Thyroid gland (tissue), 4 donors: ENCODE measurements at places on chromosomes 2 and 18. TPM values are rescaled to one million over a fixed set of nuclear protein-coding genes. Genes with fewer than 3 reads are reported as not detected.

- no peak overlapping the region for H3K4me3 ChIP-seq
- no peaks in the 10 kb centered on the region for H3K27me3 ChIP-seq
- H3K36me3 ChIP-seq = no peaks in the 10 kb centered on the region
These were observed 725.1 kb downstream of the EPHA4 start for GRCh38 chr2:220847006-220847405.

The PPP1R1C gene
- total RNA-seq = not detected

DNA sequence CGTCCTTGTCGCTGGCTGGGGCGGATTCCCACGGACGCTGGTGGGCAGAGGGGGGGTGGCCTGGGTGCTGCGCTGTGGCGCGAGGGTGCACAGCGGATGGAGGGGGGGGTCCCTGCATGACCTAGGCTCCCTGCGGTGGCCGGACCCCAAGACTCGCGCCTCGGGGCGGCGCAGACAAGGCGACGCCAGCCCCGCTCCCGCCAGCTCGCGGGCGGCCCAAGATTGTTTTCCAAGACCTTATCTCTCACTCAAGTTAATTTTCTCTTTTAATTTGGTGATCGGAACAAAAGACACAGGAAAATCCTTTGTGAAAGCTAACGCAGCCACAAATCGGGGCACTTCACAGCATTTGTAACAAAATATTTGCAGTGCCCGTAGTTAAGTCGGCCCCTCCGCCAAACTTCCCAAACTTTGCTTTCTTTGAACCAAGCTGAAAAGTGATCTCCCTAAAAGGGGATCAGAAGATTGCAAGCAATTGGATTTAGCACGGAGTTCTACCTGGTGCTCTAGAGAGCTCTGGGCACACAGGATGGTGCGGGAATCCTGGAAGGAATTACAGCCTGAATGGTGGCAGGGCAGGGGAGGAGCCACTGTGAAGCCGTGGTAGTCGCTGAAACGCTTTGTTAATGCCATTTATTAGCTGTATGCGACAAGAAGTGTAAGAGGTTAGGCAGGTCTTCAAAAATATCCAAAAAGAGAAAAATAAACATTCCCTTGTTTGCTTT, 4.8 kb upstream of the ID2 start:
- peak overlapping the region; percentile 73 for H3K4me3 ChIP-seq
- H3K27me3 ChIP-seq = no peaks in the 10 kb centered on the region
- no peaks in the 10 kb centered on the region for H3K36me3 ChIP-seq
- H3K27ac ChIP-seq = peak overlapping the region; percentile 95
- DNase-seq = peak; percentile 53

DNA sequence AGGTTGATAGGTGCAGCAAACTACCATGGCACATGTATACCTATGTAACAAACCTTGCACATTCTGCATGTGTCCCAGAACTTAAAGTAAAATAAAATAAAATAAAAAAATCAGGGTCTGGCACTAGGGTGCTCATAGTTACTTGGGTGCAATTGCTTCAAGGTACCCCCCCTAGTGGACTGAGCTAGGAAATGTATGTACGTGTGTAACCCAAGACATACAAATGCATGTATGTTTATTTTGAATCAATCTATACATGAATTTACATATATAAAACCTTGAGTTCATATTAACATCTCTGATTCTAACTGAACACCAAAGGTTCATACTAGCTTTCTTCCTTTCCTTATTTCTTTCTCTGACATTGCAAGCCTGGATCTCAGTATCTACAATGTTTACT, 51.5 kb downstream of the USP37 start:
- no peak overlapping the region for H3K4me3 ChIP-seq
- no peaks in the 10 kb centered on the region for H3K36me3 ChIP-seq
- no peaks in the 10 kb centered on the region for H3K4me1 ChIP-seq
- no peak overlapping the region for H3K27ac ChIP-seq
- DNase-seq = no peak
- H3K27me3 ChIP-seq = no peaks in the 10 kb centered on the region

DNA sequence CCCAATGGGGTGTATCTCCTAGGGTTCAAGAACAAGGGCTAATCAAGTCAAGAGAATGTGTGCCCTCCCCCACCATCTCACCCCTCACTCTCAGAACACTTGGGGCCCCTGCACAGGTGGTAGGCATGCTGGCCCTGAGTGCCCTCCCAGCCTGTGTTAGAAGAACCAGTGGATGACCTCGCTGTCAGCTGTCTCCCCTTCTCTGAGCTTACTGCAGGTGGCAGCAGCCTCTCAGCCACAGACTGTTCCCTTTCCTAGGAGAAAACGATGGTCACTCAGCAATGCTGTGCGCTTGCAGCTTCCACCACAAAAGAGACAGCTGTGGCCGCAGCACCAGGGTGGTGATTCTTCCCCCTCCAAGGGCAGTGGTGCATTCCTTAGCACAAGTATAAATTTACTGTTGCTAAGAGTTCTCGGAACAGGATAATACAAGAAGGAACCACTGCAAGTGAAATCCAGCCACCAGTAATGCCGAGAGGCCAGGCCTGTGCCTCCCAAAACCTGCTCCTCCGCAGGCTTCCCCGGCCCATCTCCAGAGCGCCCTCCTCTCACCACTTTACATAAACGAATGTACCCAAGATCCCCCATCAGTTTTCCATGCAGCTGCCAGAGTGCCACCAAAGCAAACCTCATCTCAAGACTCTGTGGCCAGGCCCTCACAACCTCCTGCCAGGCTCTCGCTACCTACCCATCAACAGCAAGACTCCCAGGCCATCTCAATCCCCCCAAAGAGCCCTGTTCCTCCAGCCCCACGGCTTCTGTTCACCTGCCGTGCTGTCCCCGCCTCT, 935 bp upstream of the RAMP1 start:
- no peaks in the 10 kb centered on the region for H3K36me3 ChIP-seq
- H3K27ac ChIP-seq = no peak overlapping the region
- peak; percentile 71 for DNase-seq
- no peak overlapping the region for H3K4me3 ChIP-seq
- H3K27me3 ChIP-seq = no peaks in the 10 kb centered on the region

DNA sequence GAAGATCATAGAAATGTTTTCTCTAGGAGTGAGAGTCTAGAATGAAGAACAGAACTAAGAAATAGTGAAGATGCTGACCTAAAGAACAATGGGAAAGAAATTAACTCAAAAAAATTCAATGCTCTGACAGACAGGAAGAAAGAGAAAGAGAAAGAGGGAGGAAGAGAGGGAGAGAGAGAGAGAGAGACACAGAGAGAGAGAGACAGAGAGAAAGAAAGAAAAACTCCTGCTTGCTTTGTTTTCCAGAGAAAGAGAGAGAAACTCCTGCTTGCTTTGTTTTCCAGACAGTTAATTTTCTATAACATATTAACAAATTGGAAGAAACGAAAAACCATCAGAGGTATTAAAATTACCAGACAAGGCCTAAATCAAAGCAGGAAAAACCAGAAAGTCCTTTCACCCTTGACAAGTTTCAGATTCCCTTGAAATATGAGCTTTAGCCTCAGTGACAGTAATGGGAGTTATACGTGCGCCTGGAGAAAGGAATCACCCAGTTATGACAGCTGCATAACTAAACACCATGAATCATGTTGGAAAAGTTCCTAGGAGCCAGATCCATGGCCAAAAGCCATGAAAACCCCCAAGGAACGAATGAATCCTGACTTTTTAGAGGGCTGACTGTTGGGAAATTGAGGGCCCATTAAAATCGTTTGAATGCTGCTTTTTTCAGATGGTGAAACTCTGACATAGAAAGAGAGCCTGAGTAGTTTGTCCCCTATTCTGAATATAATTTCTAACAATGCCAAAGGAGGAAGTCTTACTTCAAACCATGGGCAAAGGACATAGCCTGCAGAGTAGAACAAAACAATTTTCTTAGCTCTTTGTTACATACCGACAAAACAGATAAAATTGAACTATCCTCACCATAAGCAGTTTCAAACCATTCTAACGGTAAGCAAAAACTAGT, 228.6 kb upstream of the CHST9 start:
- no peaks in the 10 kb centered on the region for H3K27me3 ChIP-seq
- H3K27ac ChIP-seq = no peak overlapping the region
- no peaks in the 10 kb centered on the region for H3K4me1 ChIP-seq
- DNase-seq = no peak
- no peak overlapping the region for H3K4me3 ChIP-seq

GRCh38 chr18:3620146-3621119, 170.5 kb downstream of the TGIF1 start:
- H3K36me3 ChIP-seq = no peaks in the 10 kb centered on the region
- H3K4me3 ChIP-seq = no peak overlapping the region
- H3K4me1 ChIP-seq = peaks cover 13% of the 10 kb centered on the region
- no peaks in the 10 kb centered on the region for H3K27me3 ChIP-seq
